Fibroblast of lung (primary cell): ENCODE measurements at places on chromosomes 13 and 19. TPM values are rescaled to one million over a fixed set of nuclear protein-coding genes. Genes with fewer than 3 reads are reported as not detected.

Gene PEAK3
- not detected in 2 replicates for total RNA-seq

Gene SYCN
- total RNA-seq = not detected in 2 replicates

Gene GRIK5
- total RNA-seq = 0.77 and 3.5 TPM in 2 replicates

Gene MYPOP
- total RNA-seq = 1.3 TPM in 2 replicates

Gene CEACAM16
- total RNA-seq = under 0.01 TPM in 1 of 2 replicates, not detected in the other

Gene PLIN5
- not detected in 2 replicates for total RNA-seq

- DNase-seq = peak; percentile 50
Measured at GRCh38 chr19:4352701-4353121, 9.3 kb downstream of the MPND start.

GRCh38 chr13:25581351-25581750, 209.6 kb downstream of the ATP8A2 start:
- no peak for DNase-seq

DNA sequence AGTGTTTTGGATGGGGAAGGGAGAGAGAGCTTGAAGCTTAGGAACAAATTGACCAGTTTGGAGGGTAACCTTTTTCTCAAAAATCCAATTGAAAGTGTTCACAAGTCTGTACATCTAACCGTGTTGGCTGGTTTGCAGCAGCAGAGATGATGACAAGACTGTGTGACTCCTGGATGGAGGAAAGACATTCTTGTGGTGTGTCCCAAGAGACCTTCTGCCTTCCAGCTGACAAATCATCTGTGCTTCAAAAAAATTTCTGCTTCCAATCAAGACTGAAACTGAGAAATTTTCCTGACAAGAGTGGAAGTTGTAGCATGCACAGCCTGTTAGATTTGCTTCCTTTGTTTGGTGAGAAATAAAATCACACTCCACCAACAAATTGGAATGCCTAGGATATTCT, 56.2 kb downstream of the LACC1 start:
- no peak for DNase-seq

GRCh38 chr13:23990455-23990854, 93.2 kb upstream of the C1QTNF9B start:
- DNase-seq = no peak

- peak; percentile 81 for DNase-seq
Measured at GRCh38 chr13:110391273-110391672, 84.2 kb downstream of the COL4A2 start.

DNA sequence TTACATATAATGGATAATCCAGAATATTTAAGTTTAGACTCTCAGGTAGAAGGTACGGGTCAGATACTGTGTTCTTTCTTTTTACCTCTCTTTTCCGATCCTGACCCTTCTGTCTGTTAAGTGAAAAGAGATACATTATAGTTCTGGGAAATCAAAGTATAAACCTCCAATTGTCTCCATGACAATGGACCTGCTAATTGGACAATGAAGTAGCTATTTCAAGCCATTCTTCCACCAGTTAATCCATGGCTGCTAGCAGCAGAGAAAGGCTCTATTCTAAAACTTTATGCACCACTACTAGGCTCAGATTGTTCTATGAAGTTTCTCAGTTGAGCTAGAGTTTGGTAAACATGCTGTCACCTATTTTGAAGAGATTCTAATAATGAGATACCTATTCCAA, 8.3 kb upstream of the NBEA start:
- no peak for DNase-seq

GRCh38 chr13:44605721-44606120, 29.6 kb upstream of the TSC22D1 start:
- DNase-seq = no peak

- no peak for DNase-seq
Measured at GRCh38 chr13:57932061-57932460, 300.5 kb downstream of the PCDH17 start.

- DNase-seq = no peak
Measured at GRCh38 chr19:5130371-5131030, 161.6 kb downstream of the KDM4B start.

- peak; percentile 90 for DNase-seq
Measured at GRCh38 chr13:113928685-113929627, 44.9 kb downstream of the C13orf46 start.

DNA sequence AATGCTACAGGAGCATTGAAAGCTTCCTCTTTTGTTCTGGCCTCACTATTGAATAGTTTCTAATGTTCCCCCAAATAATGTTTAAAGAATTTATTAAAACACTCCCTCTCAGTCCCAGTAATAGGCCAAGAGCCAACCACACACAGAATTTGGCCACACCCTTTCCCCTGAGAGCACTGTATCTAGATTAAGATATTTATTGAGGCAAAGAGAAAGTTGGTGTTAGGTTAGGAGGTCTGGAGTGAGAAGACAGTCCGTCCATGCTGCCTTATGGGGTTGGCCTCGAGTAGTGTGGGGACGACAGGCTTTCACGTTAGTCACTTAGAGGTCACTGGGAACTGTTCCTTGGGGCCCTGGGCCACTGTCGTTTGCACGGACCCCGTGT, 122.9 kb upstream of the RNF113B start:
- DNase-seq = peak; percentile 61
